Gastroesophageal sphincter (tissue), 4 donors: ENCODE measurements at places on chromosomes 12 and 14. TPM values are rescaled to one million over a fixed set of nuclear protein-coding genes. Genes with fewer than 3 reads are reported as not detected.

GRCh38 chr12:8860165-8860961 is 37.9 kb downstream of the A2ML1 start:
- ATAC-seq, result peak; percentile 60

DNA sequence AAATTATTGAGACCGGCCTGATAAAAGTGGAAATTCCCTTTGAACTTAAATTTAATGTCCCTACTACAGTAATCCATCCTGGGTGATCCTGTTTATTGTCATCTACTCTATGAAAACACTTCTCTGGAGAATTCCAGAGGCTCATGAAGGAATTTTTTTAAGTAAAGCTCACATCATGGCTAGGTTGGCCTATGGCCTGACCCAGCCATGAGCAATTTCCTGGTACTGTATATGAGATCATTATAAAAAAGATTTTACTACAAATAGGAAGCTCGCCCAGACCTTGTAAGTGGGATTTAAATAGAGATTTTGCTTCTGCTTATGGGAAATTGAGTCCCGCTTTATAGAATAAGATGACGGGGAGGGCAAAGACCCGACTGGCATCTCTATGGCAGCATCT is 215.5 kb downstream of the DPF3 start:
- ATAC-seq, result no peak

GRCh38 chr14:54435500-54435981 is 5.6 kb downstream of the CNIH1 start:
- no peak for ATAC-seq

- ATAC-seq, result no peak
These were observed 1.1 kb upstream of the NUDT4 start for GRCh38 chr12:93376436-93377251.

- no peak for ATAC-seq
These were observed 27.2 kb downstream of the CPM start for GRCh38 chr12:68905733-68906132.

GRCh38 chr14:100239211-100239839 is 381 bp downstream of the YY1 start:
- no peak for ATAC-seq

- ATAC-seq, result no peak
These were observed 111.0 kb downstream of the SLC8A3 start for GRCh38 chr14:70077720-70078119.

- no peak for ATAC-seq
These were observed 21.5 kb downstream of the PPTC7 start for GRCh38 chr12:110561471-110562201.

- ATAC-seq, result no peak
These were observed 44.4 kb downstream of the ANO6 start for GRCh38 chr12:45260104-45260815.

GRCh38 chr12:68469113-68469512 is 137.0 kb upstream of the MDM1 start:
- ATAC-seq, result no peak

DNA sequence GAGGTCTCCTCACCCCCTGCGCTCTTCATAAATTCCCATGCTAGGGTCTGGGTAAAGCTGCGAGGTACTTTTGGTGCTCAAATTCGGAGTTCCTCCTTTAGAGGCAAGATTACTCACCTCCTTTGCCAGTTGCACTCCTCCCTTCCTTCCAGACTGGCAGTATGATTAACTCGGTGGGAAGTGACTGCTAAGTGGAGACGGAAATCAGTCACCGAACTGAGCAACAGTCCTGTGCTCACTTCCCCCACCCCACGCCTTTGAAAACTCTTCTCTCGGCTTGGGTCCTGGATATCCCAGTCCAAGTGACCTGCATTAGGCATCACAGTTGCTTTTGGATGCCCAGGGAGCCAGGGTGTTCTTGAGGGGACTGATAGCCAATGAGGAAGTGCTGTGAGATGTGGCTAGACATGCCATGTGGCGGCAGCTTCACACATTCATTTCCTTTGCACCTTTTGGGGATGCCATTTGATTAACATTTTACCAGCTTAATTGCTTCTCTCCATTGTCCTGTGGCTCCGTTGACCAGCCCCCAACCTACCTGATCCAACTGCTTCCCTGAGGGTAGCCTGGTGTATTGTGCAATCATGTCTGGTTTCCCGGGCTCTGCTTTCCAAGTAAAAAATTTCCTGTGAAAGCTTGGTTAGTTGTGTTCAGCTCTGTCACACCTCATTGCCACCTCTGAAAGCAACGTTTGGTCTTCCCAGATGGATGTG is 840 bp downstream of the PNP start:
- ATAC-seq, result peak; percentile 65

DNA sequence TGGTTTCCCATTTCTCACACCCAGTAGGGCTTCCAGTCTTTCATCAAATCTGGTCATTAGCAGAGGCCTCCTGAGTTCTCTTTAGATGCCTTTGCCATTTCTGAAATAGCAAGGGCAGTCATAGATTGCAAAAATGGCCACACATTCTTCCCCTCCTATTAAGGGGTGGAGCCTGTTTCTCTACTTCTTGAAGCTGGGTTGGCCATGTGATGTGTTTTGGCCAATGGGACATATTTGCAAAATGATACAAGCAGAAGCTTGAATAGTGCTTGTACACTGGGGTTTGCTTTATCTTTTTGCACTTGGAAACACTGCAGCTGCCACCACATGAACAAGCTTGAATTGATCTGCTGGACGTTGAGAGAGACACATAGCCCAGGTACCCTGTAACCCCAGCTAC is 109.3 kb downstream of the VRK1 start:
- ATAC-seq, result no peak

GRCh38 chr12:130714091-130714590 is 2.0 kb downstream of the RIMBP2 start:
- peak; percentile 13 for ATAC-seq

GRCh38 chr12:5956987-5957386 is 11.9 kb upstream of the ANO2 start:
- ATAC-seq, result no peak

DNA sequence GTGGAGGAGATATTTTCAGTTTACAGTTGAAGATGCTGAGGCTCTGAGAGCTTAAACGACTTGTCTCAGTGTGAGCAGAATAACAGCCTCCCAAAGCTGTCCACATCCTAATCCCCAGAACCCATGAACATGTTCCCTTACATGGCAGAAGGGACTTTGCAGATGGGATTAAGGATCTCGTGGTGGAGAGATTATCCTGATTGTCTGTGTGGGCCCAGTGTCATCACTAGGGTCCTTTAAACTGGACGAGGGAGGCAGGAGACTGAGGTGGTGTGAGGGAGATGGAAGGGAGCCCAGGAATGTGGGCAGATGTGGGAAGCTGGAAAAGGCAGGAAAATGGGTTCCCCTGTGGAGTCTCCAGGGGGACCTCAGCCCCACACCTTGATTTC is 9.6 kb upstream of the KRT80 start:
- no peak for ATAC-seq

- ATAC-seq, result no peak
These were observed 62.8 kb downstream of the ANO4 start for GRCh38 chr12:100857418-100857817.

GRCh38 chr12:100632445-100632892 is 59.0 kb downstream of the GAS2L3 start:
- no peak for ATAC-seq

The POLE gene
- 28.5 TPM for total RNA-seq

The DAO gene
- total RNA-seq, result not detected

The DIO3 gene
- 2.6 TPM for total RNA-seq

The ADCY4 gene
- total RNA-seq, result 19.4 TPM

The NFATC4 gene
- 63.5 TPM for total RNA-seq

The KRT86 gene
- total RNA-seq, result 1.7 TPM

The MBD6 gene
- 21.9 TPM for total RNA-seq

The INHBC gene
- total RNA-seq, result not detected

The SLC5A8 gene
- total RNA-seq, result not detected

The RPAP3 gene
- 20.0 TPM for total RNA-seq

The LRRC74A gene
- total RNA-seq, result not detected
